ENCODE measurements at places on chromosomes 6 and 20. TPM values are rescaled to one million over a fixed set of nuclear protein-coding genes. Genes with fewer than 3 reads are reported as not detected.

DNA sequence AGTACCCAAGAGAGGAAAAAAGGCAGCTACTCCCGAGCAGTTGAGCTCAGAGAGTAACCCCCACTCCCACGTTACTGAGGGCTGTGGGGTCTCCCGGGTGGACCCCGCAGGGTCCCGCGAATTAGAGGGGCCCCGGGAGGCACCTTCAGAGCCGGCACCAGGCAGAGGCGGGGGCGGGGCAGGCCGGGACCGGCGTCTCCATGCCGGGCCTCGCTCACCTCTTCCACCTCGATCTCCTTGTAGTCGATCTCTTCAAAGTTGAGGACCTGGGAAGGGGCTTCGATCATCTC lies 381 bp downstream of the MAP3K7 start:
- H3K27ac ChIP-seq = peak overlapping the region; percentile 76
- DNase-seq = no peak
- H3K4me1 ChIP-seq = peaks cover 17% of the 10 kb centered on the region
- no peaks in the 10 kb centered on the region for H3K27me3 ChIP-seq
- peak overlapping the region; percentile 93 for H3K4me3 ChIP-seq
- H3K36me3 ChIP-seq = no peaks in the 10 kb centered on the region

GRCh38 chr6:122154912-122155575 lies 244.4 kb upstream of the HSF2 start:
- no peaks in the 10 kb centered on the region for H3K4me1 ChIP-seq
- H3K27me3 ChIP-seq = no peaks in the 10 kb centered on the region
- H3K27ac ChIP-seq = no peak overlapping the region
- no peak overlapping the region for H3K4me3 ChIP-seq
- DNase-seq = no peak
- no peaks in the 10 kb centered on the region for H3K36me3 ChIP-seq

DNA sequence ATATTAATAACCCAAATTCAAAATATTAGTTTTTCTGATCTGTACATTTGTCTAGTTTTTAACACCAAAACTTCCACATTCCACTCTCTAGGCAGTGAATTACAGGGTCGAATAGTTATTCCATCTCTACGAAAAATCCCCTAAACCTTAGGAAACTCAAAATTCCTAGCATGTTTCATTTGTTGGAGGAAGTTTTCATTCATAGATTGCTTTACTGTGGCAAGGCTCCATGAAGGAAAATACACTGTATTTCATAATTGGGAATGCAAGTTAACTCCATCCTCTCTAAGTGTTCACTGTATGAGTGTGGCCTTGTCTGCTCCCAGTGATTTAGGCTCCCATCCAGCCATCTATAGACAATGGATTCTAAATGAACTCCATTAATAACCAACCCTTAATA lies 296.1 kb downstream of the TENT5A start:
- H3K27me3 ChIP-seq = no peaks in the 10 kb centered on the region
- no peak overlapping the region for H3K4me3 ChIP-seq
- H3K27ac ChIP-seq = no peak overlapping the region
- DNase-seq = no peak
- no peaks in the 10 kb centered on the region for H3K36me3 ChIP-seq

The GPR63 gene
- 3.5 TPM for total RNA-seq

The VGLL2 gene
- not detected for total RNA-seq

The EYA2 gene
- total RNA-seq = not detected

DNA sequence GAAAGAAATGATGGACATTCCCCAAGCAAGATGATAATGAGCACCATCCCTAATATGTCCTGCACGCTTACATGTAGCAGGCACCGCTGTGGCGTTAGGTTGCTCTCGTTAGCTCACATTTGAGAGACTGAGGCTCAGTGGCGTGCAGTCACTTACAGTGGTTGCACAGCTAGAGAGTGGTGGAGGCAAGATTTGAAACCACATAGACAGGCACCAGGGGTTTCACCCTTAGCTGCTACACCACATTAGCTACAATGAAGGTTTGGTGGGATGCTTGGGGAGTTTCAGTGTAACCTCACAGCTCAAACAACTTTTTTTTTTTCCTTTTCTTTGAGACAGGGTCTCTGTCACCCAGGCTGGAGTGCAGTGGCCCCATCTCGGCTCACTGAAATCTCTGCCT lies 3.7 kb downstream of the COX4I2 start:
- H3K27me3 ChIP-seq = no peaks in the 10 kb centered on the region
- H3K4me3 ChIP-seq = no peak overlapping the region
- H3K27ac ChIP-seq = no peak overlapping the region

- peak overlapping the region; percentile 82 for H3K4me3 ChIP-seq
- H3K27me3 ChIP-seq = peaks cover 12% of the 10 kb centered on the region
- peaks cover 33% of the 10 kb centered on the region for H3K4me1 ChIP-seq
- H3K27ac ChIP-seq = peak overlapping the region; percentile 91
- no peak for DNase-seq
Measured at GRCh38 chr20:17679941-17680835, 1.9 kb downstream of the RRBP1 start.

- H3K27ac ChIP-seq = no peak overlapping the region
- H3K4me3 ChIP-seq = no peak overlapping the region
- no peaks in the 10 kb centered on the region for H3K27me3 ChIP-seq
Measured at GRCh38 chr20:36941401-36941835, 10.1 kb downstream of the SAMHD1 start.

GRCh38 chr6:139144490-139145085 lies 9.7 kb downstream of the HECA start:
- no peak overlapping the region for H3K27ac ChIP-seq
- H3K4me3 ChIP-seq = no peak overlapping the region
- DNase-seq = no peak

GRCh38 chr20:48178633-48179032 lies 393.4 kb upstream of the SULF2 start:
- DNase-seq = no peak
- H3K27ac ChIP-seq = no peak overlapping the region
- H3K4me3 ChIP-seq = no peak overlapping the region
- peaks cover 13% of the 10 kb centered on the region for H3K27me3 ChIP-seq

- H3K27ac ChIP-seq = no peak overlapping the region
- H3K27me3 ChIP-seq = no peaks in the 10 kb centered on the region
- no peak overlapping the region for H3K4me3 ChIP-seq
- H3K36me3 ChIP-seq = no peaks in the 10 kb centered on the region
- no peaks in the 10 kb centered on the region for H3K4me1 ChIP-seq
Measured at GRCh38 chr6:132287101-132287500, 114.2 kb downstream of the MOXD1 start.

- H3K36me3 ChIP-seq = no peaks in the 10 kb centered on the region
- no peaks in the 10 kb centered on the region for H3K27me3 ChIP-seq
- H3K27ac ChIP-seq = no peak overlapping the region
- DNase-seq = no peak
Measured at GRCh38 chr6:68046302-68046701, 588.8 kb upstream of the ADGRB3 start.

The EYS gene
- not detected for total RNA-seq

DNA sequence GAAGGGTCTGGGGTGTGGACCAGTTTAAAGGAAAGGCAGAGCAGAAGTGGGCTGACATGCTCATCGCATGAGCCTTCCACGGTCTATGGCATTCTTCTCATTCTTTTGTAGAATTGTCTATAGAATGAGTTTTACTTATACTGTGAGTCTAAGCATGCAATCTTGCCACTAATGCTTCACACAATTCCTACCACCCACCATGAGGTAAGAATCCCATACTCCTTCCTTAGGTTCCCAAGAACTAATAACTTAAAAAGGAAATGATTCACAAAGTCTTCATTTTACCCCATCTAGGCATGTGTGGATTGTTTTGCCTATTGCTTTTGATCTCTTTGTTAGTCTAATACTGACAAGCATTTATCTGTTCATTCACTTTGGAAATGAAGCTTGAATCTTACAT lies 195.2 kb downstream of the LY86 start:
- no peak for DNase-seq
- H3K36me3 ChIP-seq = no peaks in the 10 kb centered on the region
- H3K27me3 ChIP-seq = no peaks in the 10 kb centered on the region
- no peak overlapping the region for H3K4me3 ChIP-seq

- no peak overlapping the region for H3K27ac ChIP-seq
- no peak for DNase-seq
- H3K4me3 ChIP-seq = no peak overlapping the region
- H3K36me3 ChIP-seq = no peaks in the 10 kb centered on the region
- H3K27me3 ChIP-seq = peaks cover 14% of the 10 kb centered on the region
Measured at GRCh38 chr6:126824226-126824625, 294.2 kb upstream of the RSPO3 start.

The FAM135A gene
- 20.8 TPM for total RNA-seq

The TRERF1 gene
- total RNA-seq = 12.4 TPM

GRCh38 chr6:158642097-158642601 lies 2.4 kb downstream of the DYNLT1 start:
- H3K27ac ChIP-seq = peak overlapping the region; percentile 97
- peaks cover 16% of the 10 kb centered on the region for H3K36me3 ChIP-seq
- H3K4me3 ChIP-seq = peak overlapping the region; percentile 91

DNA sequence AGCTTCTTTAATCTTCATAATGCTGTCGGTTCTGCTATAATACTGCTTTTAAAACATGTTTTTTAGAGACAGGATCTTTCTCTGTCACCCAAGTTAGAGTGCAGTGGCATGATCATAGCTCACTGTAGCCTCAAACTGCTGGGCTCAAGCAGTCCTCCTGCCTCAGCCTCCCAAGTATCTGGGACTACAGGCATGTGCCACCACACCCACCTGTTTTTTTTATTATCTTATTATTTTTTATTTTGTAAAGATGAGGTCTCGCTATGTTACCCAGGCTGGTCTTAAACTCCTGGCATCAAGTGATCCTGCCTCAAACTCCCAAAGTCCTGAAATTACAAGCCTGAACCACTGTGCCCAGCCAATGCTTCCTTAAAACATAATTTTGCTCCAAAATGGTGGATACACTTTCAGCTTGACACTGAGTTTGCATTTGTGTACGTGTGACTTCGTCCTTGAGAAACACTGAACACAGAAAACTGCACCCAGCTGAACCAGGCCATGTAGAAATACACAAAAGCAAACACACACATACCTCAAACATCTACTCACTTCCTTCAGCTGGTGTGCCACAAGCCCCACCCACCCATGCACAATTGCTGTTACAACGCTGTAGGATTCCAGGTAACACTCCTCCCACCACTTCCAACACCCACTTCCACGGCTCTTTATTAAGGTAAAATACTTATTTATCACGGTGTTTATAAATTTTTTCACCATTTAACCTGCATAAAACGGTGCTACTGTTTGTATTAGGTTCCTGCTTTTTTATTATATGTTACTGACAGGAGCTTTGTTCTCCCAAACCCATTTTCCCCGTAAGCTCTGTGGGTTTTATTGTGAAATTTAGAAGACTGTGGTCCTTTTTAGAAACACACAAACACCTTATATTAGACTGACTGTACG lies 109.1 kb downstream of the TSHZ2 start:
- no peak overlapping the region for H3K27ac ChIP-seq
- no peak for DNase-seq
- H3K36me3 ChIP-seq = no peaks in the 10 kb centered on the region
- no peak overlapping the region for H3K4me3 ChIP-seq
- H3K27me3 ChIP-seq = 0 out of 2 replicates have a peak, but pooled peaks cover 4% of the 10 kb centered on the region
- no peaks in the 10 kb centered on the region for H3K4me1 ChIP-seq

DNA sequence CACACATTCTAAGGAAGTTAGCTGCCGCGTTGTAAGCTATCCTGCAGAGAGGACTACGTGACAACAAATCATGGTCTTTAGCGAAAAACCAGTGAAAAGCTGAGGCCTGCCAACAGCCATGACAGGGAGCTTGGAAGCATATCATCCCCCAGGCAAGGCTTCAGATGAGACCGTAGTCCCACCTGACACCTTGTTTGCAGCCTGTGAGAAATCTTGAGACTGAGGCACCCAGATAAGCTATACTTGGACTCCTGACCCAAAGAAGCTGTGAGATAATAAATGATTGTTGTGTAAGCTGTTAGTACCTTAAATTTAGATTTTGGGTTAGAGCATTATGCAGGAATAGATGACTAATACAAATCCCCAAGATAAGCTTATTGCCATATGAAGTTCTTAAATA lies 45.4 kb upstream of the SENP6 start:
- no peaks in the 10 kb centered on the region for H3K27me3 ChIP-seq
- no peak overlapping the region for H3K4me3 ChIP-seq
- no peaks in the 10 kb centered on the region for H3K4me1 ChIP-seq
- no peak for DNase-seq

The SRSF12 gene
- total RNA-seq = not detected

DNA sequence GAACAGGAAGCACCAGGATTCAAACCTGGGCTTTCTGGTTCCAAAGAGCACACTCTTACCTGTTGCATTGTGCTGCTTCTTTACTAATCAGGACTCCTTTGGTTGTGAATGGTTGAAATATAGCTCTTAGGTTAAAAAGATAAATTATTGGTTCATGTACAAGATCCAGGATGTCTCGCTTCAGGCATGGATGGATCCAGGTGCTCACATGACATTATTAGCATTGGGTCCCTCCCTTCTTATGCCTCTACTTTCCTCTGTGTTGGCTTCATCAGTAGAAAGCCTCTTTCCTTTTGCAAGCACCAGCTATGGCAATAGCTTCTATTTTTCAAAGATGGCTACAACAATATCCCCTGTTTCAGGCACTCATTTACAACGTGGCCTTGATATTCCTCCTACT lies 217.7 kb upstream of the SULF2 start:
- H3K27ac ChIP-seq = no peak overlapping the region
- no peak overlapping the region for H3K4me3 ChIP-seq
- H3K4me1 ChIP-seq = no peaks in the 10 kb centered on the region
- no peaks in the 10 kb centered on the region for H3K27me3 ChIP-seq

DNA sequence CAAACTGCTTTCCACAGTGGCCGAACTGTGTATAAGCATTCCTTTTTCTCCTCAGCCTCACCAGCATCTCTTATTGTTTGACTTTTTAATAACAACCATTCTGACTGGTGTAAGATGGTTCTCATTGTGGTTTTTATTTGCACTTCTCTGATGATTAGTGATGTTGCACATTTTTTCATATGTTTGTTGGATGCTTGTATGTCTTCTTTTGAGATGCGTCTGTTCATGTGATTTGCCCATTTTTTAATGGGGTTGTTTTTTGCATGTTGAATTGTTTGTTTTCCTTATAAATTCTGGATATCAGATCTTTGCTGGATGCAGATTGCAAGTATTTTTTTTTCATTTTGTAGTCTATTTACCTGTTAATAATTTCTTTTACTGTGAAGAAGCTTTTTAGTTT lies 11.2 kb upstream of the ZSCAN12 start:
- H3K27me3 ChIP-seq = no peaks in the 10 kb centered on the region
- no peak overlapping the region for H3K4me3 ChIP-seq
- no peaks in the 10 kb centered on the region for H3K4me1 ChIP-seq
- H3K27ac ChIP-seq = no peak overlapping the region
- no peak for DNase-seq
